ENCODE measurements at places on chromosomes 7 and 10.

GRCh38 chr7:16203065-16203464, 218.3 kb downstream of the CRPPA start:
- no peak for DNase-seq

DNA sequence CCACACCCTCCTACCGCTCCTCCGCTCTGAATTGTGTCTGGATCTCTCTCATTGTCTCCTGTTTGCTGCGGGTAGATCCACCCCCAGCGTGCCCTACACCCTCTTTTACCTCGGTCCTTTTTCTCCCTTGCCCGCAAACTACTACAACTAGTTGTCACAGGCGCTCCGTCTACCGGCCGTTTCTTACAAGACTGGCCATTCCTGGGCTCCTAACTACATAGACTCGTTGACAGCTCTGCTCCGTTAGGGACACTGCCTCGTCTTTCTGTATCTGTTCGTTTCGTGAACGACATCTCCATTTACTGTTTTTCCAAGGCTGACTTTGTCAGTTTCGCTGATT, 786 bp downstream of the TAF3 start:
- no peak for DNase-seq

DNA sequence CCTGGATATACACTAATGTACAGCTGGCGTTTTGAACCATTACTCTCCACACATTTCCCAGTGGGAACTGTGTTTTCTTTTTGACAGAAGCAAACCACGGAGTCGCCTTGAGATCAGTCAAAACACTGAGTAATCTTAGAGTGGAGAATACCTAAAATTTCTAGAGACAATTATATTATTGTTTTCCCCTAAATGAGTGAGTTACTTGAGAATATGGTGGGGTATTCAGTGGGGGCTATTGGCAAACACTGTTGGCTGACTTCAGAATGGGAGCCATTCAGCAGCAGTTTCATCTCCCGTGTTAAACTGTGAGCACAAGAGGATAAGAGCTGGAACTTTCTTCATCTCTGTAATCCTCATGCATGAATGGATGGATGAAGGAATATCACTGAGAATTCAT, 6.2 kb downstream of the IL2RA start:
- DNase-seq = no peak

DNA sequence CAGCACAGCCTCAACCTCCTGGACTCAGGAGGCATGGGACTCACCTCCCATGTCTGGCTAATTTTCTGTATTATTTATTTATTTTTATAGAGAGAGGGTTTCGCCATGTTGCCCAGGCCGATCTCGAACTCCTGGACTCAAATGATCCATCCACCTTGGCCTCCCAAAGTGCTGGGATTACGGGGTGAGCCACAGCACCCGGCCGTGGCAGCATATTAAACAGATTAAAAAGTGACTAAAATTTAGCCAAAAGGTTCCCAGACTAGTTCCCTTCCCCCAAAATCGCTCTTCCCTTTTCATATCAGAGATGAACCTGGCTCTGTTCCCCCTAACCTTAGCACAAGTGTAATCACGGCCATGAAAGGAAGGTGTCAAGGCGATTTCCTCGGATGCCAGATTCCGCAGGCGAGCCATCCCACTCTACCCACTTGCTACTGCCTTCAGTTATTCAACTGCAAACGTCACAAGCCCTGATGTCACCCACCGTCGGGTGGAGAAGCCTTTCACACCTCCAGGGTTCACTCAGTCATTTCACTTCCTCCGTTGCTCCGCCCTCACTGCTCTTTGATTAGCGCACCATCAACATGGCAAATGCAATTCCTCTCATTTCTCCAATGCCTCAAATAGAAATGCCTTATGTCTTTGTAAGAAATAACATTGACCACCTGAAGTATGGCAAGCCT, 104.7 kb upstream of the RHEB start:
- no peak for DNase-seq

DNA sequence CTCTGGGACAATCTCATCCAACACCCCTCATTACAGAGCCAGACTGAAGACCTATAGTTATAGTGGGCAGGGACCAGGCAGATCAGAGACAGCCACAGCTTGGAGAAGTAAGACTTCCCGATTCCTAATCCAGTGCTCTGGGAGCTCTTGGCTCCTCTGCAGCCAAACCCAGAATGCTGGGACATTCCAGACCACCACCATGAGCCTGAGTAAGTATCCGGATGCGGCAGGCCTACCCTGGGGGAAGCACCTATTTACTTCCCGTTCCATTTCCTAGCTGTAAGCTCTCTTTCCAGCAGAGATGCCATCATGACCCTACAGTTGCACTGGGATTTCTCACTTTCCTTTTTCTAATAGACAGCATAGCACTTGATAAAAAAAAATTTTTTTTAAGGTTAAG, 16.4 kb downstream of the HIP1 start:
- DNase-seq = no peak

GRCh38 chr7:73667344-73668102, at the start of gene VPS37D:
TSS of gene VPS37D (plus strand) at chr7:73667831. CDS start at chr7:73667959, 128 bp downstream.
- peak; percentile 95 for DNase-seq

- no peak for DNase-seq
Observed at GRCh38 chr7:92644406-92645113, 54.4 kb upstream of the FAM133B start.

- no peak for DNase-seq
Observed at GRCh38 chr7:16034353-16034752, 347.9 kb upstream of the MEOX2 start.

DNA sequence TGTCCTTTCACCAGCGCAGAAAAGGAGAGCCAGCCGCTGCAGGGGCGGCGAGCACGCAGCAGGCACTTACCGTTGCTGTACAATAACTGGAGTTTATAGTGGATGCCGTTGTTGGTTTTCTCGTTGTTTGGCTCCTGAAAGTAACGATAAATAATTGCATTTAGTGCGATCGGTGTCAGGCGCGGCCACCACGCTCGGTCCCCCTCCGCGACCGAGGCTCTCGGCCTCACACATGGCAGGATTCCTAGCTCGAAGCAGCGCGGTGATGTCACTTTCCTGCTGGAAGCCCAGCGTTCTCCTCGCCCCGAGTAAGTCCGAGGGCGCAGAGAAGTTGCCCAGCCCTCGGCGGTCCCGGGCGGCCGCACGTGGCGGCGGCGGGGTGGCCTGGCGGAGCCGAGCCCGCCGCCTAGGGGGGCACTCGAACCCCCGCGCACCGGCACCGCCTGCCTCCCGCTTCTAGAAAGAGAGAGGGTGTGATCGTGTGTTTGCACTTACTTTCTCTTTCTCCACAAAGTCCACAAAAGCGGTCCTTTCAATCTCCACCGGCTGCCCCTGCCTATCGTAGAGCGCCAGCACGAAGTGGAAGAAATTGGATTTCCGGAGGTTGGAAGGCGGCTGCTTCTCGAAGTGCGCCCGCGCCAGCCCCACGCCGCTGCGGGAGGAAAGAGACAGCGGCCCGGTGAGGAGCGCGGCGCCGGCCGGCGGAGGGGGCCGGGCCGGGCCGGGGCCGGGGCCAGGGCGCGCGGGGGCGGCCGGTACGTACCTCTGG, 1.0 kb downstream of the EBF3 start:
- no peak for DNase-seq

- DNase-seq = no peak
Observed at GRCh38 chr7:45219130-45219529, 61.5 kb downstream of the RAMP3 start.

GRCh38 chr10:58019863-58020537, 247.7 kb downstream of the IPMK start:
- DNase-seq = no peak
